Activated CD8-positive, alpha-beta T cell treated with anti-CD3 and anti-CD28 coated beads, Interleukin-2, amount 10 ng/mL, durations not matched to agents 7 days and 5 days (primary cell): ENCODE measurements at places on chromosomes 12 and 14. TPM values are rescaled to one million over a fixed set of nuclear protein-coding genes. Genes with fewer than 3 reads are reported as not detected.

DNA sequence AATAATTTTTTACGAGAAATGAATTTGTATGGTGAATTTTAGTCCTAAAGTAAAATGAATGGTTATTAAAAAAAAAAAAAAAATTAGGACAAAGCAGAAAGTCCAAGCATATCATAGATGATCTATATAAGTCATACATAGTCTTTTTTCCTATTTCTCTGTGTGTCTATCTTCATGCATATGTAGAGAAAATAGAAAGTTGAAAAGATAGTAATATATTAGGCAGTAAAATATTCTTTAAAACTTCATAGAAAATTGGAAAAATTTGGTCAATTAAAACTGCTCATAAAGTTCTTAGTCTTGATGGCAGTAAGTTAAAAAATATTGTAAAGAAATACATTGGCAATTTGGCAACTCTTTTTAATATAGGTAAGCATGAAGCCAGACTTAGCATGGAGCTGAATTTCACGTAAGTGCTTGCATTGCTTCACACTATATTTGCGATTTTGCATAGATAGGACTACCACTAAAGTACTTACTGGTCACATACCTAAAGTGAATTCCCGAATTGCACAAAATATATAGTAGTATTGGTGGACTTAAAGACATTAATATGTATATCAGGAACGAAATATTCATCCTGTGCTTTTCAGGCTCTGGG lies 303.8 kb downstream of the IPO8 start:
- no peak for DNase-seq

- peak; percentile 68 for DNase-seq
Measured at GRCh38 chr14:35332517-35333263, 40.5 kb downstream of the PSMA6 start.

Gene MTA1
- total RNA-seq: 109 TPM

DNA sequence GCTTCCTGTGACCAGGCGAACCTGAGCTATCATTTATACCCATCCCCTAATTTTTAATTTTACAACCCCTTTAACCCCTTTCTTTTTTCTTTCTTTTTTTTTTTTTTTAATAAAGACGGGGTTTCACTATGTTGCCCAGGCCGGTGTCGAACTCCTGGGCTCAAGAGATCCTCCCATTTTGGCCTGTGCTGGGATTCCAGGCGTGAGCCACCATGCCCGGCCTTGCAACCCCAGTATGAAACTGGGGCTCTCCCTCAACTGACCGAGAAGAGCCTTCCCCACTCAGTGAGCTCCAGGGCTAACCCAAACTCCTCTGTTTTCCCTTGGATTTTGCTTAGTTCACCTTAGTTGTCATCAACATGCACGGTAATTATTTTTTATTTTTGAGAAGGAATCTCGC lies 992 bp downstream of the CPSF2 start:
- DNase-seq: no peak

GRCh38 chr12:16063726-16064125 lies 152.6 kb downstream of the DERA start:
- DNase-seq: no peak

Gene ZNF705A
- not detected for total RNA-seq

Gene SLC7A7
- total RNA-seq: not detected

GRCh38 chr12:15883536-15883935 lies 1.3 kb downstream of the STRAP start:
- no peak for DNase-seq

Gene METTL3
- total RNA-seq: 68.3 TPM

GRCh38 chr14:105887692-105888091 lies 361.3 kb downstream of the TMEM121 start:
- no peak for DNase-seq

GRCh38 chr12:44342371-44342770 lies 506.5 kb downstream of the TMEM117 start:
- DNase-seq: no peak

- DNase-seq: peak; percentile 57
Measured at GRCh38 chr14:24274101-24274543, 2.7 kb upstream of the RABGGTA start.

Gene PTPRR
- total RNA-seq: not detected

- DNase-seq: no peak
Measured at GRCh38 chr12:108753976-108754375, 22.7 kb upstream of the CORO1C start.

Gene IFT43
- 5.9 TPM for total RNA-seq

DNA sequence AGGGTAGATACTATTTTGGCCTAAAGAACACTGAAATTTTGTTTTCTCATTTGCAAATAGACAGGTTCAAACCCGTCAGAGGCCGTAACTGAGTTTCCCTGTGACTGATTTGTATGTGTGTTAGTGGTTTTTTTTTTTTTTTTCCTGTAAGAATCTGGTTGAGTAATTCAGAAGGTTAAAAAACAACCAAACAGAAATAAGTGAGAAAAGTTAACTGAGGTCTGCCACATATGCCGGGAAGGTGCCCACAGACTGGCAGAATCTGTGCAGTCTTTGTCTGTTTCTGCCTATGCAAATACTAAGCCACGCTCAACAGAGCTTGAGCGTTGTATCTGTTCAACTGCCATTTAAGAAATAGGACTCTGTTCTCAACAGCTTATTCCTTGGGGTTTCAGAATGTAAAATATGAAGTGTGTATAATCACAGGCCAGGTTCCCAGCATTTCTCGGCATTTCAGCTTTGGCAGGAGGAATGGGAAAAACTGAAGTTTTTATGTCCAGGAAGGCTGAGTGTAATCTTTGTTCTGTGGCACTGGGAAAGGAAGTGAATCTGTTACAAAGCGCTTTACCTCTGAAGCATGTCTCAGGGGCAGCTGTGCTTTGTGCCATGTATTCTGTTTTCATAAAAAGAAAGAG lies 181.9 kb downstream of the PRKCH start:
- peak; percentile 66 for DNase-seq

Gene FIGNL2
- 0.32 TPM for total RNA-seq

Gene FGF23
- total RNA-seq: not detected

DNA sequence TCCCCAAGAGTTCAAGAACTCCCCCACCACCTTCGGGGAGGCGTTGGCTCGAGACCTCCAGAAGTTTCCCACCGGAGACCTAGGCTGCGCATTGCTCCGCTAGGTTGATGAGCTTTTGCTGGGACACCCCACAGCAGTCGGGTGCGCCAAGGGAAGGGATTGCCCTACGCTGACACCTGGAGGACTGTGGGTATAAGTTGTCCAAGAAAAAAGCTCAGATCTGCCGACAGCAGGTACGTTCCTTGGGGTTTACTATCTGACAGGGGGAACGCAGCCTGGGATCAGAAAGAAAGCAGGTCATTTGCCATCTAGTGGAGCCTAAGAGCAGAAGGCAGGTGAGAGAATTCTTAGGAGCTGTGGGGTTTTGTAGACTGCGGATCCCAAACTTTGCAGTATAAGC lies 98.8 kb downstream of the FRMD6 start:
- no peak for DNase-seq

DNA sequence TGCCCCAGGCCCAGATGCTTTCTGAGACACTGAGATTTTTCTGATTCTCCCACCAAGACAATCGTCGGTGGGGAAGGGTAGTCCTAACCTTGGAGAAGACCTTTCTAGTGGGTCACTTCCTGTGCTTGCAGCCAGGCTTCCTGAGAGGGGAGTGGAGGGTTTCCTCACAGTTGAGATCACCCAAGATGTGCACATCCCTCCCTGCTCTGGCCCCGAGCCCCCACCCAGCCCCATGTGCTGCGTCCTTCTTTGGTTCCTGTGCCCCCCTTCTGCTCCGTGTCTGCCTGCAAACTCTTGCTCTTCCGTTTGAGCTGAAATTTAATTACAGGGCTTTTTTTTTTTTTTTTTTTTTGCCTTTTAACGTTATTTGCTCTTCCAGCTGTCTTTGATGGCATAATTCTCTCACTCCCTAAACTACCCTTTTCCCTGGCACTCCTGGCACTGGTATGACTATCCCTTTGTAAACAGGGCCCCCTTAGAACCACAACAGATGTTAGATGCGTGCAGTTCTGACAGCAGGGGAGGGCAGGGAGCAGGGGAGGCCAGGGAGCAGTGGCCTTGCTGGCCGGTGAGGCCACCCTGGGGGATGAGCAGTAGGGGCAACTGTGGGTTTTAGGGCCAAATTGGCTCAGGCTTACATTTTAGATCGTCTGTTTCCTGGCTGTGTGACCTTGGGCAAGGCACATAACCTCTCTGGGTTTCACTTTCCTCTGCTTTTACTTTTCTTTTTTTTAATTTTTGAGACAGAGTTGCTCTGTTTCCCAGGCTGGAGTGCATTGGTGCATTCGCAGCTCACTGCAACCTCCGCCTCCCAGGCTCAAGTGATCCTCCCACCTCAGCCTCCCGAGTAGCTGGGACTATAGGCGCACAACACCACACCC lies 144.5 kb downstream of the PHETA1 start:
- DNase-seq: no peak

Gene ADAMTS20
- total RNA-seq: not detected

DNA sequence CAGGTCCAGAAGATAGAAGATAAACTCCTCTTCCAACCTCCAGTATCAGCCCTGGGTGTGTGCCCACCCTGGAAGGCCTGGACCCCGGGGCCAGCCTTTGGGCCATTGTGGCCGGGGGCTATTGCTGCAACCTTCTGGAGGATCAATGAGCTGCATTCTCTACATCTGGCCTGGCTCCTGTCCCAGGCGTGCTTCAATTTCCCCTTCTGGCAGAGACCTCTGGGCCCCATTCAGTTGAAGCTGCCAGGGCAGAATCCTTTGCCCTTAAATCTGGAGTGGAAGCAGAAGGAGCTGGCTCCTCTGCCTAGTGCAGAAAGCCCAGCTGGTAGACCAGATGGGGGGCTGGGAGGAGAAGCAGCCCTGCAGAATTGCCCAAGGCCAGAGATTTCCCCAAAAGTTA lies 10.0 kb downstream of the NYNRIN start:
- no peak for DNase-seq

Gene PTPRB
- not detected for total RNA-seq

Gene CLEC2A
- total RNA-seq: not detected

GRCh38 chr12:62957233-62957953 lies 22.4 kb upstream of the PPM1H start:
- DNase-seq: no peak

GRCh38 chr12:93626160-93626559 lies 51.0 kb upstream of the CRADD start:
- DNase-seq: peak; percentile 1

DNA sequence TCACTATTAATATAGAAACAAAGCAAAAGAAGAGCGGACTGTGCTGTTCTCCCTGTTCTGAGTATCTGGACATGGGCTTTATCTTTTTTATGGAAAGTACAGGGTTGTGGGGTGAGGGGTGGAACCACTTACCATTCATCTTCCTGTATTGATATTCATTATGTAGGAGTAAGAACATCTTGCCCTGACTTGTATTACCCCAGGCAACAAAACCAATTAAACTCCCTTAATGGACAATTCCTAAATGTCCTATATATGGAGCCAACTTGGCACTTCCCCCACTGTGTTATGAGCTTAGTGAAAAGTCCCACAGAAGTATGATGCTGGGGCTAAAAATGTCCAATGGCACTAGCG lies 139.9 kb upstream of the KRR1 start:
- no peak for DNase-seq

DNA sequence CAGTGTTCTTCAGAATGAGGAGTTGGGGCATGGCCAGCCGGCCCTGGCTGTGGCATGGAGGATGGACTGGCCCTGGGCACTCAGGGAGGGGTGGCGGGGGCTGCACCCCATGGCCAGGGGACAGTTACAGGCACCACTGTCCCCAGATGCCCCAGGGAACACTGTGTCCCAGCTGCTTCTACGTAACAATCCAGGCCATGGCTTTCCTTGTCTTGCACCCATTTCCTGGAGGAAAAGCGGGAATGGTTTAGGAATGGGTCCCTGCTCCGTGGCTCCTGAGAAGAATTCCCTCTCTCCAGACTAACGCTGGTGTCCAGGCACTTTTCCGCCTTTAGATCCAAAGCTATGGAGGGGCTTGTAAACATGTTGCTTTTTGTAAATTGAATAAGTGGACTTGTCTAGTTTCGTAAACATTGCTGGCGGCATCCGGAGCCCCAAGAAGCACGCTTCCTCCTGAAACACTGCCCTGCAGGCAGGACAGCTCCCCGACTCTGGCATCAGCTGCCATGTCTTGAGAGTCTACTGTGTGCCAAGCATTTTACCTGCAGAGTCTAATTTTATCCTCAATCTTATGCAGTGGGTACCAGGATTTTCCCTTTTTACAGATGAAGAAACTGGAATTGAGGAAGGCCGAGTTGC lies 238.3 kb downstream of the SLC41A2 start:
- DNase-seq: no peak

Gene KCNK10
- not detected for total RNA-seq

GRCh38 chr14:93032421-93032936 lies 83.2 kb downstream of the ITPK1 start:
- no peak for DNase-seq

DNA sequence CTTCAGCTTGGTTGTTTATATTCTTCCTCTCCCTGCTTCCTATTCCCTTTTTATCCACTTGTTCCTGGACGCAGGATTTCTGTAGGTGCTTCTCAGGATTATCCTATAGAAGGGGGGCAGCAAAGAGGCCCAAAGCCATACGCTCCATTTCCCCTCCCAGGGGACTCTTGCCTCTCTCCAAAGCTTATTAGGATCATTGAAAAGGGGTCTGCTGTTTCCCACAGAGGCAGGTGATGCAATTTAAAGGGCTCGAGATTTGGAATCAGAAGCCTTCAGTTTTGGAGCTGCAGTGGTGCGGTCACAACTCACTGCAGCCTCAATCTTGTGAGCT lies 31.5 kb upstream of the SYNDIG1L start:
- no peak for DNase-seq

DNA sequence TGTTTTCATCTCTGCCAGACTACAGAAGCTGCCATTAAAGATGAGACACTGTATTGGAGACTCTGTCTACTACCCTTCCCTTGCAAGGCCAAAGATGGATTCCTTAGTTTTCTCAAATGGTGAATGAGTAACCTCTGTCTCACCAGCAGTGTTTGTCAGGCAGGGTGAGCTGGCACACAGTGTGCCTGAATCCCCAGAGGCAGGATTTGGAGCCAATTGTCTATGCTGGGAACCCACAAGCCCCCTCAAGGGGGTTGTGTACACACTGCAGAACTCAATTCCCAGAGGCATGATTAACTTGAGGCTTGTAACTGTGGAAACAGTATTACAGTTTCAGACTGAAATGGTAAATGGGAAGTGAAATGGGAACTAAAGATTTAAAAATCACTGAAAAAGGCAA lies 136.8 kb upstream of the PTPRB start:
- no peak for DNase-seq

GRCh38 chr12:2753536-2753935 lies 41.2 kb upstream of the FKBP4 start:
- no peak for DNase-seq

DNA sequence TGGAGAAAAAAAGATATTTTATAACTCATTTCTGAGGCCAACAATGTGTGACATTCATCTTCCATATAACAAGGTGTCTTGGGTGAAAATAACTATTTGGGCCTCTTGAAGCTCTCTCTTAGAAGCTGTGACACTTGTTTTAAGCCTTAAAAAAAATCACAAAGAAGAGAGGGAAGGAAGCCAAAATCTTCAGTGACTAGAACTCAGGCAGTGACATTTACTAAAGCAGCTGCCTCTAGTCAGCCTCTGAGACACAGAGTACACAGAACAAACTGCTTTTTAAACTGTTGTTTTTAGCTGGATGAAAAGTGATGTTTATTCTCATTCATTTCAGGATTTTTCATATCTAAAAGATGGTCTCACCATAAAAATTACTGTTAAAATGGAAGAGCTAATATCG lies 793.6 kb downstream of the GALC start:
- DNase-seq: no peak
